ENCODE measurements at places on chromosomes 2 and 18. TPM values are rescaled to one million over a fixed set of nuclear protein-coding genes. Genes with fewer than 3 reads are reported as not detected.

DYSF gene
- 25.6 TPM for total RNA-seq

PCARE gene
- not detected for total RNA-seq

LOXL3 gene
- 3.0 TPM for total RNA-seq

DNA sequence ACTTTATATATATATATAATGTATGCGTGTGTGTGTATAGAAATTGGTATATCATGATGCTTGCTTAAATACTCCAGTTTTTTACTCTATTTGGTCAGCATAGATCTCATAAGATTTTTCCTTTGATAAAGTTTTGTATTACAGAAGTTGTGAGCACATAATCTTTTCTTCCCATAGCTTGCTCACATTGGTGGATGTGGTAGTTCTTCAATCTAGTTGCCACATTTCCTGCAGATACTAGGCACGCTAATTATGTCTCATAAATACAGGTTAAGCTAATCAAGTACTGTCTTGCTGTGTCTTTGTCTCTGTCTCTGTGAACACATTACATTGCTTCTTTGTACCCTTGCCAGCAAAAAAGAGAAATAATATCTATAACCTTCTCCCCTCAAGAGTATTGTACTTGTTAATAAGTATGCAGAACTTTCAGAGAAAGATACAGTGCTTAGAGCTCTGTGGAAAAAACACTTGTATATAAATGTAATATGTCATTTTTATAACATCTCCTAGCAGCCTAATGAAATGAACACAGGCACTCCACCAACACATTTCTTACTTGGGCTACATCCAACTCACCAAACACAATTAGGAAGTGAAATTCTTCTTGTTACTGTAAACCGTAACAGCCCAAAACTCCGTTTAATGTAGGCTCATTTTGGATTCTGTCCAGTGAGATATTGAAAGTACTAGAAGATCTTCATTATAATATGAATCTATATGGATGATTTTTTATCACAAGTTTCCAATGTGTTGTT, 306.7 kb upstream of the SLC8A1 start:
- no peaks in the 10 kb centered on the region for H3K27me3 ChIP-seq
- no peaks in the 10 kb centered on the region for H3K4me1 ChIP-seq
- H3K36me3 ChIP-seq: no peaks in the 10 kb centered on the region

DNA sequence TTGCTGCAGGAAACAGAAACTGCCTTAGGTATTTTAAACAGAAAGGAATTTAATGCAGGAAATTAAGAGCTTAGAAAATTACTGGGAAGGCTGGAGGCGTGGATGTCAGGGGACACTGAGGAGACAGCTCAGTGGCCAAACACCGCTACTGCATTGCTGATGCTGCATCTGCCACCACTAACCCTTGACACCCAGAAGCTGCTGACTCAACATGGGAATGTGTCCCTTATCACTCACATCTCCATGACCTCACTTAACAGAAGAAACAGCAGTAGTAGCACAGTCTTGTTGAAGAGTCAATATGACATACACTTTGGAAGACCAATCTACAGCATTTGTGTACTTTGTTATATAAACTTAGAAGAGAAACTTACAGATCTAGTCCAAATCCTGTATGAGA, 906.1 kb downstream of the SLC4A3 start:
- no peak overlapping the region for H3K27ac ChIP-seq
- no peak overlapping the region for H3K4me3 ChIP-seq
- no peaks in the 10 kb centered on the region for H3K36me3 ChIP-seq
- no peaks in the 10 kb centered on the region for H3K4me1 ChIP-seq

DNA sequence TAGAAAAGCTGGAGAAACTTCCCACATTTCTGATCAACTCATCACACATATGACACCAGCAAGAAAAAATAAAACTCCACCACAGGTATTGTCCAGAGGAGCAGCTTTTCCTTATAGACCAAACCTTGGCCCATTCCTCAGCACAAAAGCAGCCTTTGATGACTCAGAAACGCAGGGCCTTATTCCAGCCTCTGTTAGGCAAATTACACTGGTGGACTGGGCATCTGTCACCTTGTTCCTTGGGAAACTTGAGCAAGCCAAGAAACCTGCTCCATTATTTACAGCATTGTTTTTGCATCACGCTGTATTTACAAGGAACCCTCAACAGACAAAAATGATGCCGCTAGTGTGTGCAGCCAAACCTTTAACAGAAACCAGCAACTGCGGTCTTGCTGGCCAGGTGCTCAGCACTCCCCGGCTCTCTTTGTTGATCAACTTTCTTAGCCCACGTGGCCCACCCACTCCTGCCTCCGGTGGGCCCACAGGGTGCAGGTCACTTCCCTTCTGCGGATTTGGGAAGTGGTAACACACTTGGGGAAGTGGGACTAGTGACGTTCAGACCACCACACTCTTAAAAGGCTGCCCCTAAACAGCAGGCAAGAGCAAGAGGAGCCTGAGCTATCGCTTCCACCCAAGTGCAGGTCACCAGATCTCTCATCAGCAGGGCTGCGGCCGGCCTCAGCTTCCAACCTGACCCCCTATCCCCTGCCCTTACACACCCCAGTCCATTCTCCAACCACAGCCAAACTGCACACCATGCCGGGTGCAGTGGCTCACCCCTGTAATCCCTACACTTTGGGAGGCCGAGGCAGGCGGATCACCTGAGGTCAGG, 1.5 kb downstream of the AP1S3 start:
- H3K36me3 ChIP-seq: no peaks in the 10 kb centered on the region
- peaks cover 3% of the 10 kb centered on the region for H3K4me1 ChIP-seq
- no peak overlapping the region for H3K27ac ChIP-seq
- no peak overlapping the region for H3K4me3 ChIP-seq
- H3K27me3 ChIP-seq: no peaks in the 10 kb centered on the region
- no peak for DNase-seq

DNA sequence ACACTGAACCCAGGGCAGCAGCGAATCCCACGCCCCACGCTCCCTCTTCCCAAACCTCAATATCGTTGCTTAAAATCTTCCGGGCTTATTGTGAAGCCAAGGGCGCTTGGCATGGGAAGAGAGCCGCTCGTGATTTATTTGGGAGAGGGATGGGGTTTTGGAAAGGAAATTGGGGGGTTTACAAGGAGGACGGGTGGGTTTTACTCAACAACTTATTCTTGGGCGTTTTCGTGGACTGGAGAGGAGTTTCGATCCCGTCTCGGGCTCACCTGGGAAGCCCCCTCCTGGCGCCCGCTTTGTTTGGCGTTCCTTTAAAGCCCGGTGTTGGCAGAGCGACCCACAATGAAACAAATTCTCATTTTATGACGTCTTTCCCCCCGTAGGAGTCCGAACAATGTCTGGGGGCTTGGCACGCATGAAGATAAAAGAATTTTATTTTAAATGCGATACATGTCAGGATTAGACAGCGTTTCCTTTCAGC, 135.3 kb downstream of the INSIG2 start:
- no peak for DNase-seq
- peak overlapping the region; percentile 37 for H3K4me3 ChIP-seq
- H3K27me3 ChIP-seq: peaks cover 12% of the 10 kb centered on the region
- H3K27ac ChIP-seq: no peak overlapping the region
- H3K36me3 ChIP-seq: no peaks in the 10 kb centered on the region
- H3K4me1 ChIP-seq: peaks cover 10% of the 10 kb centered on the region

DNA sequence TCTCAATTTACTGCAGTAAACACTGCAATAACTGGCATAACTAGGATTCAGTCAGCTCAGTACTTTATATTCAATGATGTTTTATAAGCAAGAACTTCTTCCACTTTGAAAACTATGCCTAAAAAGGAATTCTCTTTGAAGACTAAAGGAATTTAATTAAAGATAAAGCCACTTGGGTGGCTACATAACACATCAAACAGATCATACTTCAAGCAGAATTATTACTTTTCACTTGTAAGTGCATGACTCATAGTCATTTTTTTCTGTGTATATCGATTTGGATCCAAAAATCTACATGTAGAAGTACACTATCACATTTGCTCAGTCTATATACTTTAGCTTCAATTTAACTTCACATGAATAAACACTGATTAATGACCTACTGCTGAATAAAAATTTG, 4.0 kb downstream of the KANSL1L start:
- H3K27ac ChIP-seq: no peak overlapping the region
- DNase-seq: no peak
- no peaks in the 10 kb centered on the region for H3K36me3 ChIP-seq
- peaks cover 28% of the 10 kb centered on the region for H3K4me1 ChIP-seq
- H3K4me3 ChIP-seq: no peak overlapping the region
- H3K27me3 ChIP-seq: no peaks in the 10 kb centered on the region

DNA sequence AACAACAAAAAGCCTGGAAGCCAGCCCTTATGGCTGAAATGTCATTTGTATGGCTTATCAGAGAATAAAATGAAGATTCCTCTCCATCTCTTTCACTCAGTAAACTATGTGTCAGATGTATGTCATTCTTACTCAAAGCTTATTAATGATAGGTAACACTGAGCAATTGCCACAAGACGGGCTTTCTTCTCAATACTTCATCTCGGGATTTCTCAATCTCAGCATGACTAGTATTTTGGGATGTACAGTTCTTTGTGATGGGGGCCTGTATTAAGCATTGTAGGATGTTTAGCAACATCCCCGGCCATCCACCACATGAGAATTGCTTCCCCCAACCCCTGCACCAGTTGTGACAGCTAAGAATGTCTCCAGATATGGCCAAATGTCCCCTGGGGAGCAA, 80.2 kb downstream of the MREG start:
- no peaks in the 10 kb centered on the region for H3K36me3 ChIP-seq
- no peak overlapping the region for H3K4me3 ChIP-seq
- H3K4me1 ChIP-seq: no peaks in the 10 kb centered on the region

DNA sequence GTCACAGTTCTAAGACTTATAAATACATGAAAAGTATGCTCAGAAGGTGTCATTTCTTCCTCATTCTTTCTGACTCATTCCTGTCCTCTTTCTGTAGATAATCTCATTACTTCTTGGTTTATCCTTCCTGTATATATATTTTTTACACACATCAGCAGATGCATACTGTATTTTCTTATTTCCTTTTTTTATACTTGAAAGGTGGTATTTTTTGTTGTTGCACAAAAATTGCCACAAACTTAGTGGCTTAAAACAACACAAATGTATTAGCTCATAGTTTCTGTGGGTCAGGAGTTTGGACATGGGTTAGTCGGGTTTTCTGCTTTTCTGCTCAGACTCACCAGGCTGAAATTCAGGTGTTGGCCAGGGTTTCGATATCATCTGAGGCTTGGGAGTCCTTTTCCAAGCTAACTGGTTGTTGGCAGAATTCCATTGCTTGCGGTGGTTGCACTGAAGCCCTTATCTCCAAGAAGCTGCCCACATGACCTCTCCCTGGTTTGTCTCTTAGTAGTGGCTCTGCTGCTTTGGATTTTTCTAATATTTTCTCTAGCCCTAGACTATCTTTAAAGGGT, 162.6 kb downstream of the FMNL2 start:
- H3K4me1 ChIP-seq: no peaks in the 10 kb centered on the region
- no peak for DNase-seq
- no peaks in the 10 kb centered on the region for H3K36me3 ChIP-seq
- H3K27me3 ChIP-seq: no peaks in the 10 kb centered on the region
- H3K27ac ChIP-seq: peak overlapping the region; percentile 12

GRCh38 chr18:21502661-21503060, 97.8 kb downstream of the ESCO1 start:
- H3K4me1 ChIP-seq: no peaks in the 10 kb centered on the region
- DNase-seq: no peak
- H3K27ac ChIP-seq: no peak overlapping the region
- H3K4me3 ChIP-seq: no peak overlapping the region

DNA sequence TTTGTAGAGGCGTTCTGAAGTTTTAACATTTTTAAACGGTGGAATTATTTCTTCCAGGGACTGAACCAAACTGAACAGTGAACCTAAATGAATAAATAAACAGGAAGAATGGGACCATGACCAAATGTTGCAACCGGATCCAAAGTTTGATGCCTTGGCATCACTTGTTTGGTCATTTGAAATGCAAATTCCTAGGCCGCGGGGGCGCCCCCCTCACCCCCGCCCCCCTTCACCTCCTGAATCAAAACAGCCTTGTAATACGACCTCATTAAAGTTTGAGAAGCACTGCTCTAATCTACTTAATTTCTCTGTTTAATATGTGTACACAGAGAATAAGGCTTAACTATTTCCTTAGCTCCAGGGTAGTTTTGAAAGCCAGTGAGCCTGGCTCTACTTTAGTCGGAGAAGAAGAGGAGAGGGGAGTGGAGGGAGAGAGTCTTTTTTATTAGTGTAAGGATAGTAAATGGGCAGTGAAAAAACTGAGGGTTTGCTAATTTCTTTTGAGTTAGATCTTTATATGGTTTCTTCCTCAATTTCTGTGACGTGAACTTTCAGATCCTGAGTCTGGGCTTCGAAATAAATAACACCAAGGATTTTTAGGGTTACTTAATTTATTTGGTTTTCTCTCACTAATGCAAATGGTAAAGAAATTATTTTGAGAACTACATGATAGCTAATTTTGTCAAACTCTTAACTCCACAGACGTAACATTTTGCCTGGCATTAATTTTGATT, 5.7 kb downstream of the C2orf80 start:
- no peaks in the 10 kb centered on the region for H3K27me3 ChIP-seq
- no peak for DNase-seq
- no peak overlapping the region for H3K4me3 ChIP-seq
- no peaks in the 10 kb centered on the region for H3K4me1 ChIP-seq

- H3K27ac ChIP-seq: no peak overlapping the region
- no peaks in the 10 kb centered on the region for H3K36me3 ChIP-seq
- no peaks in the 10 kb centered on the region for H3K4me1 ChIP-seq
- H3K4me3 ChIP-seq: no peak overlapping the region
- DNase-seq: no peak
These were observed 11.1 kb upstream of the CYS1 start for GRCh38 chr2:10091182-10091888.

GRCh38 chr18:217532-218336, 50.1 kb downstream of the THOC1 start:
- H3K4me1 ChIP-seq: no peaks in the 10 kb centered on the region
- DNase-seq: no peak
- no peak overlapping the region for H3K4me3 ChIP-seq
- H3K36me3 ChIP-seq: peaks cover 40% of the 10 kb centered on the region

GRCh38 chr2:73699437-73699836, 37.7 kb downstream of the TPRKB start:
- H3K36me3 ChIP-seq: no peaks in the 10 kb centered on the region
- peaks cover 2% of the 10 kb centered on the region for H3K4me1 ChIP-seq
- no peak overlapping the region for H3K27ac ChIP-seq
- H3K4me3 ChIP-seq: no peak overlapping the region

- no peaks in the 10 kb centered on the region for H3K27me3 ChIP-seq
- no peak overlapping the region for H3K27ac ChIP-seq
- DNase-seq: no peak
- H3K4me3 ChIP-seq: no peak overlapping the region
These were observed 44.4 kb upstream of the ACAA2 start for GRCh38 chr18:49857708-49858107.

Data from right lobe of liver (tissue), 6 donors.